HFFc6 (cell line): ENCODE measurements at places on chromosomes 13 and 19. TPM values are rescaled to one million over a fixed set of nuclear protein-coding genes. Genes with fewer than 3 reads are reported as not detected.
A peak's percentile ranks its signal among the peaks of the same experiment; 100 is the strongest.

The DACT3 gene
- total RNA-seq: 13.1 to 15.8 TPM (median 15.1 TPM) in 3 replicates

The ZNF793 gene
- 0.43 and 2.9 TPM in 2 replicates for total RNA-seq

The SPRYD7 gene
- 15.1 to 16.3 TPM (median 15.2 TPM) in 3 replicates for total RNA-seq

The USHBP1 gene
- total RNA-seq: not detected in 3 replicates

DNA sequence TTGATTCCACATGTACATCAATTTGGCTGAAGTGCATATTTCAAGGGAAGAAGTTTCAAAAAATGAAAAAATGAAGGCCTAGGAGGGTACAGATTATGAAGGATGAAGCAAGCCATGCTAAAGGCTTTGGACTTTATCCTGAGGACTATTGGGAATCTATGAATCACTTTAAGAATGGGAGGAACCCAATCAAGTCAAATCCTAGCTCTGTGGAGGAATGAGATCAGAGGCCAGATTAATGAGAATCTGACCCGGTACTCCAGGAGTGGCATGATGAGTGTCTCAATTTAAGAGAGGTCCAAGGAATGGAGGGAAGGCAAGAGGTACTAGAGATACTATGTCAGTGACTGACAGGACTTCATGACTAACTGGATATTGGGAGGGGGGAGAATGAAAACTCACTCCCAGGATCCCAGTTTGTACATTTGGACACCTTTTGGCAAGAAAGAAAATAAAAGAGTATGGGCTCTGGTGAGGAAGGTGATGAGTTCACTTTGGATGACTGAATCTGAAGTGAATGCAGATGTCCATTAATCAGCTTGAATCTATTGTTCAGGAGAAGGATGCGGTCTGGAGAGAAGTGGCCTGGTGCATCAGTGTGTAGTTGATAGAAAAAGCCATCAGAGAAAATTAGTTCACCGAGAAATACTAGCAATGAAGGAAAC is 349.0 kb downstream of the EFNB2 start:
- peaks cover 40% of the 10 kb centered on the region for H3K4me1 ChIP-seq
- H3K36me3 ChIP-seq: no peaks in the 10 kb centered on the region; the same call in 1 of the 2 replicates
- H3K4me3 ChIP-seq: no peak overlapping the region
- peak; percentile 15 for DNase-seq

DNA sequence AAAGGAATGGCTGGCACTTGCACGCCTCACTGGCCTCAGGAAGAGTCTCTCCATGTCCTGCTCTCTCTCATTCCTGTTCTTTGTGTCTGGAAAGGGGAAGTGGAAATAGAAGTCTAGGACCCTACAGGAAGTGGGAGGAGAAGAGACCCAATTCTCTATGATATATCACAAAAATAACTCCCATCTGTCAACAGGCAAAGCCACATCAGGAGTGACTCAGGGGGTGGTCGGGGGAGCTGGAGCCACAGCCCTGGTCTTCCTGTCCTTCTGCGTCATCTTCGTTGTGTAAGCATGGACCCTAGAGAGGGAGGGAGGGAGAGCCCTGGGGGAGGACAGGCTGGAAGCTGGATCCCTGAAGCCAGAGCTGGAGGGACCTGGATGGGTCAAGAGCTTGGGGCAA is 3.0 kb downstream of the SIGLEC9 start:
- no peak for DNase-seq
- no peak overlapping the region for H3K27ac ChIP-seq
- no peaks in the 10 kb centered on the region; the same call in 1 of the 2 replicates for H3K4me1 ChIP-seq
- peaks cover 6% of the 10 kb centered on the region for H3K27me3 ChIP-seq
- H3K4me3 ChIP-seq: no peak overlapping the region

DNA sequence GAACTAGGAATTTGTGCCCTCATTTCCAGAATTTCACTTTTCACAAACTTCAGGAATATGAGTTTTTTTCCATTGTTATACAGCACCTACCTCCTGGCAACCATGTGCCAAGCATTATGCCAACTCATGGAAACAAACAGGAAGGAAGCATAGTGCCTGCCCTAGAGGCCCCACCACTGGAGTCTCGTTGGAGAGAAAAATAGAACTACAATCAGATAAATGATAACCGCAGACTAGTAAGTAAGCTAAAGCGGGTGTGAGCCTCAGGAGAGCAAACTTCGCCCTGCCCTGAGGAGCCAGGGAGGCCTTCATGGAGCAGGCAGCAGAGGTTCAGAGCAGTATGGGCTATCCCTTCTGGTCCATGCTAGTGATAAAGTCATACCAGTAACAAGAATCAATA is 75.9 kb downstream of the FRY start:
- H3K27ac ChIP-seq: no peak overlapping the region
- no peaks in the 10 kb centered on the region for H3K27me3 ChIP-seq
- no peak for DNase-seq
- H3K36me3 ChIP-seq: peaks cover 5% of the 10 kb centered on the region; the same call in 1 of the 2 replicates
- H3K4me1 ChIP-seq: no peaks in the 10 kb centered on the region

GRCh38 chr19:47186446-47187334 is 44.3 kb downstream of the BBC3 start:
- H3K4me3 ChIP-seq: no peak overlapping the region
- peaks cover 26% of the 10 kb centered on the region for H3K36me3 ChIP-seq
- peaks cover 3% of the 10 kb centered on the region; the same call in 1 of the 2 replicates for H3K27me3 ChIP-seq
- no peak overlapping the region for H3K27ac ChIP-seq

DNA sequence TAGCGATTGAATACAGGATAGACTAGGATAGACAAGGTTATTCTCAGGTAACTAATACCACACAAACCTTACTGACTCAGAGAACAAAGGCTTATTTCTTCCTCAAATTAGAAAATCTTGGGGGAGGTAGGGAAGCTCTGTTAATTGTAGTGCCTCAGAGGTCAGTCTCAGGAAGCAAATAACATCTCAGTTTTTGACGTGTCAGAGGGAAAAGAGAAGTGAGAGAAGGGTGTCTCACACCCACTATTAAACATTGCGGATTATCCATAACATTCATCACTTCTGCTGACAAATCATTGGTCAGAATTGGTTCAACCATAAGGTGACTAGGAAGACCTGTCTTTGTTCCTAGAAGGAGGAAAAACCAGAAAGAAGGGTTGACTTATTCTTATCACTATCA is 579.4 kb upstream of the MIR17HG start:
- H3K27me3 ChIP-seq: peaks cover 3% of the 10 kb centered on the region; the same call in 1 of the 2 replicates
- DNase-seq: no peak
- no peaks in the 10 kb centered on the region for H3K36me3 ChIP-seq
- H3K4me3 ChIP-seq: no peak overlapping the region
- no peak overlapping the region for H3K27ac ChIP-seq

- DNase-seq: no peak
- peaks cover 1% of the 10 kb centered on the region; the same call in 1 of the 2 replicates for H3K27me3 ChIP-seq
- no peak overlapping the region for H3K4me3 ChIP-seq
- no peak overlapping the region for H3K27ac ChIP-seq
- H3K4me1 ChIP-seq: peaks cover 14% of the 10 kb centered on the region
Measured at GRCh38 chr13:29740961-29741360, 109.5 kb downstream of the UBL3 start.

GRCh38 chr19:37572203-37572602 is 22.4 kb downstream of the ZNF571 start:
- H3K27ac ChIP-seq: no peak overlapping the region; the same call in 1 of the 2 replicates
- no peaks in the 10 kb centered on the region; the same call in 1 of the 2 replicates for H3K27me3 ChIP-seq
- H3K36me3 ChIP-seq: peaks cover 56% of the 10 kb centered on the region
- DNase-seq: peak; percentile 34
- no peaks in the 10 kb centered on the region for H3K4me1 ChIP-seq

DNA sequence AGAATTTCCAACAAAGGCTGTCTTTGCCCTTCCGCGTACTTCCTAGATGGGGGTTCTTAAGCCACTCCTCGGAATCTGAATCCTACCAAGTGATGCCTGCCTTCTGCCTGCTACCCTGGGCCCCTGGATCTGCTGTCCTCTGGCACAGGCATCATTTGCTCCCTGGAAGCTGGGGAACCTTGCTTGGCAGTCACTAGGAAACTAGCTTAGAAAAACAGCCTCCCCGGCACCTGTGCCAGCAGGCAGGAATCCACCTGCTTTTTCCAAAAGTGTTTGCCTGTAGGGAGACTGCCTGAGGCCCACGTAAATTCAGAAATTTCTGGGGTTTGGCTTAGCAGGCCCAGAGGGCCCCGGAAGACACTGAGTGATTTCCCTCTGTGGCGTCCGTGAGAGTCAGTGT is 442.4 kb downstream of the TSHZ3 start:
- no peaks in the 10 kb centered on the region; the same call in 1 of the 2 replicates for H3K27me3 ChIP-seq
- DNase-seq: no peak
- no peak overlapping the region for H3K4me3 ChIP-seq

GRCh38 chr19:18070181-18070580 is 16.6 kb downstream of the IL12RB1 start:
- H3K4me3 ChIP-seq: no peak overlapping the region
- H3K4me1 ChIP-seq: no peaks in the 10 kb centered on the region
- no peaks in the 10 kb centered on the region for H3K36me3 ChIP-seq
- peaks cover 9% of the 10 kb centered on the region for H3K27me3 ChIP-seq
- no peak overlapping the region for H3K27ac ChIP-seq
